ENCODE measurements at places on chromosomes 12 and 14.

GRCh38 chr14:64825509-64825908, 54.2 kb downstream of the SPTB start:
- no peak for DNase-seq

- no peak for DNase-seq
These were observed 22.2 kb downstream of the UBE2N start for GRCh38 chr12:93419388-93420034.

GRCh38 chr12:95473231-95473883, 595 bp upstream of the METAP2 start:
- peak; percentile 8 for DNase-seq

DNA sequence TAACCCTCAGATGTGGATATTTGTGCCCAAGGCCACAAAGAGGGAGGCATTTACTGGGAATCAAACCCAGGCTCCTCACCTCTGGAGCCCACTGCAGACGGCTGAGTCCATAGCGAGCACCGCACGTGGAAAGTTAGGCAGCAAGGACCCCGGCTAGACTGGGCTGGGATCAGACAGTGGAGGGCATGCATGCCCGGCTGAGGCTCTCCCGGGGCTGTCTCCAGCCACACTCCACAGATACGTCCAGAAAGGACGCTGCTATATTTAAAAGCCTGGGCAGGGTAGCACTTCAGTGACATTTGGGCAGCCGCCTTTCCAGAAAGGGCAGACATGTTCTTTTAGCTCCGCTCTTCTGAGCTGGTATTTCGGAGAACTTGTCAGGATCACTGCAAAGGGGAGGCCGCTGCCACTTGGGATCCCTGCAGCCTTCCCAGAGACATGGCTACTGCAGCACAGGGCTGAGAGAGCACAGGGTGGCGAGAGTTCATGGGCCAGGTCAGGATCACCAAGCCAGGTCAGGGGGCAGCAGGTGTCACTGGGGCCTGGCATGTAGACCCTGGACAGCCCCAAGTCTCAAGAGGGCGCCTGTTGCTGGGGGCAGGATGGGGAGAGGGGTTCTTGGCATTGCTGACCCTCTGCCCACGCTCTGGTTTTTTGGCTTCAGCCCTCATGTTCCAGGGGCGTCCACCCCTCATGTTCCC, 121.7 kb downstream of the PHETA1 start:
- DNase-seq, result no peak

DNA sequence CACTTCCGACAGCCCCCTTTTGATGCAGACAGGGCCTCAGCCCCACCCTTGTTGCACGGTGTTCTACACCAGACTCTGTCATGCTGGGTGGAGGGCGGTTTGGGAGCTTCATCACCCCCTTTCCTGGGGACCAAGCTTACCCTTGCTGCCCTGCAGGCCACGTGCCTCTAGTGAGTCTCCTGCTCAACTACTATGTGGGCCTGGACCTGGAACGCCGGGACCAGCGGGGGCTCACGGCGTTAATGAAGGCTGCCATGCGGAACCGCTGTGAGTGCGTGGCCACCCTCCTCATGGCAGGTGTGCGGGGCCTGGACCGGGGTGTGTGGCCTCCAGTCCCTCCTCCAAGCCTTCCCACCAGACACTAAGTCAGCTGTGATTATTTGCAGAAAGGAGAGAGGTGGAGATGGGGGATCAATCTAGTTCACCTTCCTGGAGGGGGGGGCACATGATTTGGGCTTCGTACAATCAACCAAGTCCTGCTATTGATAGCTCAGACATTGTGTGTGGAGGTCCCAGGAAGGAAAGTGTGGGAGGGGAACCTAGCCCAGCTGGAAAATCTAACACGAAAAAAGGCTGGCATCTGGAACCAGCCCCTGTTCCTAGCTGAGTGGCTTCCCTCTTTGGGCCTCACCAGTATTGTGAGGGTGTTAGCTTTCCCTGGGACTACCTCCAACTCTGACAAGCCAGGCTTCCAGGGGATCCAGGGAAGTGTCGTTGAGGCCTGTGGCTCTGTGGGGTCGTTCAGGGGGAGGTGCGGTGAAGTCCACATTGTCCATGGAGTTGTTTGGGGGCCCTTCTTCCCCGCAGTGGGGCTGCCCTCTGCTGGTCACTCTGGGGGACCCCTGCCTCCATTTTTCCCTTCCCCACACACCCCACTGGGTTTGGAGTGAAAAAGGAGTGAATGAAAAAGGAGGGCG, 1.6 kb downstream of the ANKRD33 start:
- DNase-seq, result no peak

DNA sequence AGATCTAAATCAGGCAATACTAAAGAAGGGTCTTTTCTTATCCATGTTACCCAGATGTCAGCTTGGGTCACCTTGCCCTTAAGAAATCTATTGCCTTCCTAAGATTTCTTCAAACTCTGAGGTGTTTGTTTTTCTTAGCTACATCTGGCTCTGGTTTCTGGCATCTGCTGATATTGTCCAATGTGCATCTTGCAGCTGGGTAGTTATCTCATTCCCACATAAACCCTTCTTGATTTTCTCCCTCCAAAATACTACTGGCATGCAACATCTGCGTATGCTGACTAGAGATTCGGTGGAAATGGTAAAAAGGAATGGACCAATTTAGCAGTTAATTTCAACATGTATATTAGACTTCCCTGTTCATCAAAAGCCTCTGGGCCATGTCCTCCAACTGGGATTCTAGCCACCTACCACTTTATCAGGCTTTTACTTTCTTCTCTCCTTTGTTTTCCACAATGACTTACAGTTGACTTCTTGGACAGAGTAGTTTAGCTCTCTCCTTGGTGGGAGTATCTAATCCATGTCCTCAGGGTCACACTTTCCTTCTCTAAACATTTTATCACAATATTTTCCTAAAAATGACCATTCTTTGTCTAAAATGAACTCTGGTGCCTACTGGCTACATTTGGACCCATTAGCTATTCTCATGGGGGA, 324.8 kb upstream of the FAR2 start:
- no peak for DNase-seq

- DNase-seq, result no peak
These were observed 280.4 kb downstream of the AEBP2 start for GRCh38 chr12:19719672-19720071.

DNA sequence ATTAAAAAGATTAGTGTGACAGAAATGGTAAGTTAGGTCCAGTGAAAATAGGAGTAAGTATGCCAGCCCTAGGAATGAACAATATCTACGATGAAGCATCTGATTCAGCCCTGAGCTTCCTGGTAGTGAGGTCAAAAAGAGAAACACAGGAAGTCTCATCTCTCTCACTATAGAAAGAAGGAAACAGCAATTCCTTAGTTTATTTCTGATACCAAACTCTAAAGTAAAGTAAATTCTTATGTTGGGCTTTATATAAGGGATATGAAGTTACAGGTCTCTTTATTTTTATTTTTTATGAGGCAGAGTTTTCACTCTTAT, 76.7 kb upstream of the RFLNA start:
- DNase-seq, result no peak

DNA sequence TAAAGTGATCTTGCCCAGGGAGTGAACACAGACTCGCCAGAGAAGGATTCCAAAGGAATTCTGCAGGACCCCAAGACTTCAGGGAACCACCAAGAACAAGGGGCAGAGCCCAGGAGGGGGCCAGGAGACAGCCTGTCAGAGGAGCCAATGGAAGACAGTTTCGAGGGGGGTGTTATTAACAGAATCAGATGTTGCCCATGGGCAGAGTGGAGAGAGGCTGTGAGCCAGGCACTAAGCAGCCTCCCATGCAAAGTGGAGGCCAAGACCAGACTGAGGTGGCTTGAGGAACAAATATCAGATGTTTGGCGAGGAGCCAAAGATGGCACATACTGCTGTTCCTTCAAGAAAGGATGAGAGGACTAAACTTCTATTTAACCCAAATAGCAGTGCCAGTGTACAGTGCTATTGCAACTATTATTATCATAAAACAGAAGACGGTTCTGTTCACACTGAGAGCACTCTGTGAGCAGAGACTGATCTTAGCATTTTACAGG, 12.6 kb downstream of the APPL2 start:
- no peak for DNase-seq

GRCh38 chr12:113803759-113804140, 162.4 kb downstream of the RBM19 start:
- no peak for DNase-seq

GRCh38 chr12:50110127-50110761, 1.8 kb upstream of the COX14 start:
- DNase-seq, result no peak

DNA sequence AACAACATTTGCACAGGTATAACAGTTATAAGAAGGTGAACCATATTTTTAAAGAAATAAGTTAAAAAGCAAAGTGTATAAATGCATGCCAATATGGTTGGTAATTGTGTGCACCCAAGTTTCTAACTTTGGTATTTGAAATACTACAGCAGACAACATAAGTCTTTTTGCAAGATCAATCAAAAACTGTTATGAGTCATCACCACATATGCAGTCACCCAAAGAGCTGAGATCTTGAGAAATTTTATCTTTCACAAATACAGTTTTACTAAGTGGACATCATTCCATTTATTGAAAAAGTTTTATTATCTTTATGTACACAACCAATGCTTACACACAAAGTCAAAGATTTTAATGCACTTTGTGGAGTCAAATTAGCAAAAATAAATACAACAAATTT, 7.0 kb upstream of the ACSS3 start:
- no peak for DNase-seq

GRCh38 chr14:89910691-89911009, 43.9 kb downstream of the EFCAB11 start:
- no peak for DNase-seq

- no peak for DNase-seq
These were observed 8.5 kb upstream of the MGAT4C start for GRCh38 chr12:86264451-86265328.

GRCh38 chr12:72230589-72230988, 41.6 kb upstream of the TRHDE start:
- no peak for DNase-seq

DNA sequence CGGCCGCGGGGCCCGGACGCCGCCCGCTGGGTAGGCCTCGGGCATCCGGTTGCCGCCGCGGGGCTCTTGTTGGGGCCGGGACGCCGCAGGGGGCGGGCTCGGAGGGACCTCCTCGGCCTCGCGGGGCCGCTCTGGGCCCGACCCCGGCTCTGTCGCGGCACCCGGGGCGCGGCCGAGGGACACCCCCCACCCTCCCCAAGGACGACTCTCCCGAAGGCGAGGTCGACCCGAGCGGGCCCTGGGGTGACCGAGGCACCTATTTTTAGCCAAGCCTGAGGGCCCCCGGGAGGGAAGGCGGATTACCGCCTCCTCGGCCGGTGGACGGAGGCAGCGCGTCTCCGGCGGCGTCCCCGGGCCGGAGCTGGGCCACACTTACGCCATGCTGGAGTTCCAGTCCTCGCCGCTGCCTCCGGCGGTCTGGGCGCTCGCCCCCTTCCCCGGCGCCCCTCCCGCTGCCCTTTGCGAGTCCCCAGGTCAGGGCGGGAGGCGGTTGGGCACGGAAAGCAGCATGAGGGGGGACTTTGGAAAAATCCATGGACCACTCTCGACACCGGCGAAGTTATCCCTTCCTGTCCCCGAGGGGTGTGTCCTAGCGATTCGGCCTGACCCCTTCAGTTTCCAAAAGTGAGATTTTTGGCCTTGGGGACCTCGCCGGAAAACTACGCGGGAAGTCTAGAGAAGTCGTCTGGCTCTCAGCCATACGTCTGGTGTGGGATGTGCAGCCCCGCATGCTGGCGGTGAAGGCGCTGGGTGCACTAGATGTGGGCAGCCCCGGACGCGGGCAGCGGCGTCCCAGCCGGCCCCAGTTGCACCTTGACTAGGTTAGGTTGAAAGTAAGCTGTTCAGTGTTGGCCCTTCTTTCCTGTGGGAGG, 699 bp downstream of the KTN1 start:
- peak; percentile 18 for DNase-seq

GRCh38 chr12:40439771-40440492, 215.1 kb downstream of the LRRK2 start:
- DNase-seq, result no peak

DNA sequence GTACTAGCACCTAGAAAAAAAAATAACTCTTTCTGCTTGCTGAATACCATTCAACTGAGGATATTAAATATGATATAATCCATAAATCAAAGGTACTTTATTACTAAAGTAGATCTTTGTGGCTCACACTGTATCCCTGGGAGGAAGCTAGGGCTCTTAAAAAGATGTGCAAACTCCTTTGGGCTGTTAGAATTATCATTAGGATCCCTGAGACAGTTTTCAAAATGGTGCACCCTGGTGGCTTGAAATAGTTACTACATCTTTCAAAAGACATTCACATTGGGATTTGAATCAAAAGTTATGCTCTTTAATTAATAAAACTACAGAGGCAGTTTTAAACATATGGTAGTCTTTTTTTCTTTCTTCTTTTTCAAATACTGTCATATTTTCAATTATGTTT, 228.5 kb upstream of the G2E3 start:
- no peak for DNase-seq

DNA sequence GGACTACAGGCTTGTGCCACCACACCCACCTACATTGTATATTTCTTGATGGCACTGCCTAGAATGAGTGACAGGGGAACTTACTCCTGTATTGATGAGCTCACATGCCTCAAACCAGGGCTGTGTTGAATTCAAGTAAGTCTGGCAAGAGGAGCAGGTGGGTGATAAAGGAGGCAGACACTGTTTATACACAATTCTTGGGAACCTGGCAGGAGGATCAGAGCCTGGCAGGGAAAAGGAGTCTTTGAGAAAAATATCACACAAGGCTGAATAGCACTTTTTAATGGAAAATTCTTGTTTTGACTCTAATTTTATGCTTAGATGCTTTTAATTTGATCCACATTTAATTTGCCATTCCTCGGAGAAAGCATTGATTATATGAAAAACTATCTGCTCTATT, 293.1 kb upstream of the NPAS3 start:
- no peak for DNase-seq

DNA sequence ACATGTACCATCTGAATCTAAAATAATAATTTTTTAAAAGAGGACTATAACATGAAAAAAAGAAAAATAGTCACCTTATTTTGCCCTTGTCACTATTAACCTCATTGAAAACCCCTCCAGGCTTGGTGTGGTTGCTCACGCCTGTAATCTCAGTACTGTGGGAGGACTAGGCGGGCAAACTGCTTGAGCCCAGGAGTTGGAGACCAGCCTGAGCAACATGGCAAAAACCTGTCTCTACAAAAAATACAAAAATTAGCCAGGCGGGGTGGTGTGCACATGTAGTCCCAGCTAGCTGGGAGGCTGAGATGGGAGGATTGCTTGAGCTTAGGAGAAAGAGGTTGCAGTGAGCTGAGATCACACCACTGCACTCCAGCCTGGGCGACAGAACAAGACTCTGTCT, 126.3 kb upstream of the KRAS start:
- no peak for DNase-seq

- no peak for DNase-seq
These were observed 7.8 kb upstream of the TBPL2 start for GRCh38 chr14:55448141-55448614.

DNA sequence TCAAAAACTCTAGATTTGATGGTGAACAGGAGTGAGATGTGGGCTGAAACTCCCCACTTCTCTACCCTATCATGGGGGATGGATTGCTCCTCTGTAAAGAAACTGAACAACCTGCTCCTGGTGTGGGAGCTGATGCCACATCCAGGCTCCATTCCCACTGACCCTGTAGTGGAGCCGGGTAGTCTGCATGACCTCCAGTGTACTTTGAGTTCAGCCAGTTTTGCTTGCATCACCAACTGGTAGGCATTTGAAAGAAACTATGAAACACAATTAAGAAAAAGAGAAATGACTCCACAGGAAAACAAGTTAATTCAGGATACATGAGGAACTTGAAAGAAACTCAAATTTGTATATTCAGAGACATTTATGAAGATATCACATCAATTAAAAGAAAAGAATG, 27.3 kb upstream of the EMP1 start:
- no peak for DNase-seq

All from stimulated activated CD4-positive, alpha-beta T cell treated with anti-CD3 and anti-CD28 coated beads, Interleukin-12 subunit alpha, Interleukin-12 subunit beta, amount 100 ng/mL, for 24 hours (primary cell).